Lung (tissue), 17 donors: ENCODE measurements at places on chromosomes 6 and 20. TPM values are rescaled to one million over a fixed set of nuclear protein-coding genes. Genes with fewer than 3 reads are reported as not detected.

DNA sequence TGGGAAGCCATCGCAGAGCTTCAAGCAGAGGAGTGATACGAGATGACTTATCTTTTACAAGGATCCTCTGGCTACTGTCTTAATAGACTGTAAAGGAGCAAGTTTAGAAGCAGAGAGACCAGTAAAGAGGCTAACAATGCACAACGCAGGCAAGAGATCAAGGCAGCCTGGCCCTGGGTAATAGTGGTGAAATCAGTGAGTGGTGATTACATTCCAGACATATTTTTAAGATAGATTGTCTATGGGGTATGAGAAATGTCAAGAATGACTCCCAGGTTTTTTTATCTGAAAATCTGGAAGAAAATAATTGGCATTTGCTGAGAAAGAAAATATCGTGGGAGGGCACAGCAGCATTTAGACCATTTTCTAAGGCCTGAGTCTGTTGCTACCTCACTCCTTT lies 213.6 kb upstream of the HTR1E start:
- DNase-seq, result no peak

DNA sequence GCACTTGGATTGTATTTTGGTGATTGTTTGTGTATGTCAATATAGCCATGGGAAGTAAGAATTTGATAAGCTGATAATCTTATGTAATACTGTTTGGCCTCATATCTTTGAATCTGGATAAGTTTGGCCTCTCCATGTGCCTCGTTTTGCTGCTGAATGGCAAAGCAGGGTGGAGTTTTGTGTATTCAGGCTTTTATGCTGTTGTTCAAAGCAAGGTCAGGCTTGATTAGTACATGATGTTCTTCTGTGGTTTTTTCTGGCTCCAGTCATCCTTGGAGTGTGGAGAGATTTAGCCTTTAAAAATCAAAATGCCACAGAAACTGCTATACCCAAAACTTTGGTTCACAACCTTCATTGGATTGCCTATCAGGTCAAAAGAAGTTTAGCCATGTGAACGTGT lies 728.9 kb upstream of the GJE1 start:
- DNase-seq, result no peak

DNA sequence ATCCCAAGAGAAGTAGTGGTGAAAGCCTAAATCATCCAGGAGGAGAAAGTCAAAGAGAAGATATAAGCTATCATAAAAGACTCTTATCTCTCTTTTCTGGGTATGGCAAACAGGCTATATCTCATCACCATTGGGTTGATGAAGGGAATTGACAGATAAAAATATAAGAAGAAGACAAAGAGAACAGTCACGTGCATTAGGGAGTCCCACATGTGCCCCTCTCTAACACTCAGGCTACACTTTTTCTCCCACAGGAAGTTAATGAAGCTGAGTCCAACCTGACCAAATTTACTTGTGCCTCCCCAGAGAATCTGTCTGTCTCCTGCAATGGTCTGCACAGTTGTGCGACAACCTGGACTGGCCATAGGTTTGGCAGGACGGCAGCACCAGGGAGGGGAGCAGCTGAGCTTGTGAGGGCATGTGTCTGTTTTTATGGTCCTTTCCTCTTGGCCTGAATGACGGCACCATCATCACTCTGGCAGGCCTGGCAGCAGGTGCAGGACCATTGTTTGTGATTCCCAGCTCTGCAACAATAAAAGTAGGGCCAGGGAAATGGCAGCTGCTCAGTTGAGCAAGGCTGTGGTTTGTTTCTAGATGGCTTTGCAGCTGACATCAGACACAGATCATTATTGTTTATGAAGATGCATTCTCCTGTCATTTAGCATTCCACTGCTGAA lies 144.5 kb upstream of the MCHR2 start:
- DNase-seq, result no peak

DNA sequence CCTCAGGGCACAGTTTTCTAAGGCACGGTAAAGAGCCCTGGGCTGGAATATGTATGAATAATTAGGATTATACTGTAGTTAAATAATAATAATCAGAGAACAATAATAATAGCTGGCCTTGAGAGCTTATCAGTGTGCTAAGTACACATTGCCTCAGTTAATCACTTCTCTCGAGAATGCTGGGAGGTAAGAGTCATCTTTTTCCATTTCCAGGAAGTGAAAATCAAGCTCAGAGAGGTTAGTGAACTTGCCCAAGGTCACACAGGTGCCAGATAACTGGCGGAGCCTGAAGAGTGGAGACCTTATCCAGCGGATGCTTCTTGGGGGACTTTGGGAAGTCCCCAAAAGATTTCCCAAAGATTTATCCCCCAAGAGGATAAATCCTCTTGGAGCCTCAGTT lies 19.4 kb upstream of the CBFA2T2 start:
- DNase-seq, result no peak

GRCh38 chr20:36203861-36204260 lies 32.4 kb upstream of the AAR2 start:
- DNase-seq, result no peak

GRCh38 chr6:39280247-39280731 lies 33.9 kb downstream of the KCNK17 start:
- no peak for DNase-seq

DNA sequence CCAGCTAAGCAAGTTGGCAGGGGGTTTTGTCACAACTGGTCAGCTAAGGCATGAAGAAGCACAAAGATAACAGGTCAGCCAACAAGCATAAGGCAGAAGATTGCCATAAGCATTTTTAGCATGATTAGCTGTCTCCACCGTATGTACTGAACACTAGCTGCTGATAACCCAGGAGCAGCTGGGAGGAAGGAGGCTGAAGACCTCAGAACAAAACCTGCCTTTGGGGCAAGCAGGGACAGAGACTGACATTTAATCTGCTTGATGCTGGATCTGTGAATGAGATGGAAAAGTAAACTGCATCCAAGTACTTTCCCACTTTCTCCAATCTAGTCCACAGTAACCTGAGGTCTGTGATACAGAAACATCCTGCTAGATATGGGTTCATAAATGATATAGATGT lies 353.0 kb upstream of the MAP3K7 start:
- no peak for DNase-seq

GRCh38 chr20:63496596-63497120 lies 2.2 kb downstream of the EEF1A2 start:
- DNase-seq, result no peak

GRCh38 chr6:149085557-149085938 lies 232.0 kb upstream of the TAB2 start:
- DNase-seq, result no peak

DNA sequence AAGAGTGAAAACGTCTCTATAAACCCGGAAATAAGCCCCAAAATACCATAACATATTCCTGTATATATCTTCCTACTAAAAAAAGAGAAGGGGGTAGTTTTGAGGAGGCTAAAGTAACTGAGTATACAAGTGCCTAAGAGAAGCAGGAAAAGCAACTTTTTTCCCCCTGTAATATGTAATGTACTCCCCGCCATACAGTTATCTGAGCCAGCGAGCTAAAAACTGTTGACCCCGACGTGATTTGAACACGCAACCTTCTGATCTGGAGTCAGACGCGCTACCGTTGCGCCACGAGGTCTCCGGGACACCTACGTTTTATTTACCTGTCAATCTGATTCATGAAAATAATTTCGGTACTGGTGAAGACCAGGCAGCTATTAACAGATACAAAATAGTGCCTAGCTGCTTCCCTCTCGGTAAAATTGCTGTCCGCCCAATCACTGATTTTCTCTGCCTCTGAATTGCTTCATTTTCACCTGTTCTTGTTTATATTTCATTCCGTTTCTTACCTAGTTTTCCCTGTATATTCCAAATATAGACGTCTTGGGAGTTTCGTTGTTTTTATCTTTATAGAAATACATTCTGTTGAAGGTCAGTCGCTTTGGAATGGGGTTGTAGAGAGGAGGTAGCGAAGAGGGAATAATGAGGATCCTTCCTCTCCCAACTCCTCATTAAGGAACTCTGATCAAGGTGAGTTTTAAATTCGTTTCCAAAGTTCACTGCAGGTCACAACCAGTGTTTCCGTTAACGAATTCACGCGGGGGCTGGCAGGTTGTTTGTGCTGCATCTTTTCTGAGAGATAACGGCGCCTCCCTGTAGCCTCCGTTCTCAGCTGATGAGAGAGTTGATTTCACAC lies 33.6 kb upstream of the BTN3A2 start:
- DNase-seq, result peak; percentile 17

DNA sequence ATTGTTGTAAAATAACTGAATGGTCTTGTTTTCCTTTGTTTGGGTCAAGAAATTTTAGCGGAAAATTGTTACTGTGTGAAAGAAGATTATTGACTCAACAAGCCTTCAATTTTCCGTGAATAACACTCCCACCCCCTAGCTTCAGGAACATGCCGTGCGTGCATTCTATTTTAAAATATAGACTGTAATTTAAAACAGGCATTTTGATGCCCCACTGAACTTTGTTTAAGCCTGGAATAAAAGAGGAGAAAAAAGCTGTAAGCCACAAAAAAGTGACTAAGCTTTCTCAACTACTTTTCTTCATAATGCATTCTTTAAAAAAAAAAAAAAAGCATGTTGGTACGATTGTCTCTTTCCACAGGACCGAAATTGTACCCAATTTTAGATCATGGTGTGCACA lies 166.0 kb downstream of the ARID1B start:
- DNase-seq, result no peak

GRCh38 chr6:509676-510075 lies 118.1 kb downstream of the IRF4 start:
- DNase-seq, result no peak

DNA sequence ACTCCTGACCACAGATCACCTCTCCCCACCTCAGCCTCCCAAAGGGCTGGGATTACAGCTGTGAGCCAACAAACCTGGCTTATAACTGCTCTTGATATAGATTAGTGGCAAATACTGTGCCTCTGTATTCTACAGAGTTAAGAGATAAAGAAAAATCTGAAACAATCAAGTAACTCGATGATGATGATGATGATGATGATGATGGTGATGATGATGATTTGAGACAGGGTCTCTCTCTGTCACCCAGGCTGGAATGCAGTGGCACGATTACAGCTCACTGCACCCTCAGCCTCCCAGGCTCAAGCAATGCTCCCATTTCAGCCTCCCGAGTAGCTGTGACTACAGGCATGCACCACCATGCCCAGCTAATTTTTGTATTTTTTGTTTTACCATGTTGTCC lies 66.3 kb upstream of the MAP7 start:
- no peak for DNase-seq

GRCh38 chr20:58471193-58472164 lies 43.7 kb downstream of the APCDD1L start:
- peak; percentile 92 for DNase-seq

DNA sequence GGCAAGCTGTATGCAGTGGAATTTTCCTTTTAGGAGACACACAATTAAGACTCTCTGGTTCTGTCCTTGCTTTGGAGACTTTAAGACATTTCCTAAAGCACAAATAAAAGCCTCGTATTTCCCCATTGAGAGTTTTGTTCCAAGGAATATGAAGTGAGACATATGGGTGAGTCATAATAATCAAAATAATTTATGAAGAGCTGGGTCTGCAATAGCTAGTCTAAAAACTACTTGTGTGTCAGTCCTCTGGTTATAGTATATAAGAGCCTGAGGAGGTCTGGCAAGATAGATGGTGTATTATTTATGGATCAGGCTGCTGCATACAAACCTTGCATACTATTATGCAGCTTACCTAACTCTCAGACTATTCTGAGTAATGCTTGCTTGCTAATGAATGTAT lies 142.6 kb downstream of the ADGRG6 start:
- DNase-seq, result peak; percentile 86

- DNase-seq, result no peak
Measured at GRCh38 chr20:37615340-37616109, 78.3 kb upstream of the CTNNBL1 start.

GRCh38 chr6:17737704-17738252 lies 31.1 kb upstream of the NUP153 start:
- DNase-seq, result no peak

GRCh38 chr6:128114164-128114563 lies 213.3 kb upstream of the THEMIS start:
- DNase-seq, result no peak

- DNase-seq, result no peak
Measured at GRCh38 chr6:111842271-111842822, 30.9 kb downstream of the FYN start.

SYCP2 gene
- total RNA-seq, result 1.9 TPM

RBM24 gene
- 3.0 TPM for total RNA-seq

EDN3 gene
- total RNA-seq, result 3.6 TPM

ZSCAN16 gene
- 7.1 TPM for total RNA-seq

KCNB1 gene
- 1.0 TPM for total RNA-seq
